ENCODE measurements at places on chromosomes 2 and 18.
A peak's percentile ranks its signal among the peaks of the same experiment; 100 is the strongest.

DNA sequence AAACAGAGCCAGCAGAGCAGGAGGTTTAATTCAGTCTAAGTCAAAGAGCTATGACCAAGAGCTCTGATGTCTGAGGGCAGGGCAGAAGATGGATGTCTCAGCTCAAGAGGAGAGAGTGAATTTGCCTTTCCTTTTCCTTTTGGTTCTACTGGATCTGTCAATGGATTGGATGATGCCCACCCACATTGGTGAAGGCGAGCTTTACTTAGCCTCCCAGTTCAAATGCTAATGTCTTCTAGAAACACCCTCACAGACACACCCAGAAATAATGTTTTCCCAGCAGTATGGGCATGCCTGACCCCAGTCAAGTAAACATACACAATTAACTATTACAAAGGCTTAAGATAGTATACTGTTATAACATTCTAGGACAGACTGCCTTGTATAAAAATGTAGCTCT lies 236.3 kb upstream of the NRXN1 start:
- no peak for DNase-seq

DNA sequence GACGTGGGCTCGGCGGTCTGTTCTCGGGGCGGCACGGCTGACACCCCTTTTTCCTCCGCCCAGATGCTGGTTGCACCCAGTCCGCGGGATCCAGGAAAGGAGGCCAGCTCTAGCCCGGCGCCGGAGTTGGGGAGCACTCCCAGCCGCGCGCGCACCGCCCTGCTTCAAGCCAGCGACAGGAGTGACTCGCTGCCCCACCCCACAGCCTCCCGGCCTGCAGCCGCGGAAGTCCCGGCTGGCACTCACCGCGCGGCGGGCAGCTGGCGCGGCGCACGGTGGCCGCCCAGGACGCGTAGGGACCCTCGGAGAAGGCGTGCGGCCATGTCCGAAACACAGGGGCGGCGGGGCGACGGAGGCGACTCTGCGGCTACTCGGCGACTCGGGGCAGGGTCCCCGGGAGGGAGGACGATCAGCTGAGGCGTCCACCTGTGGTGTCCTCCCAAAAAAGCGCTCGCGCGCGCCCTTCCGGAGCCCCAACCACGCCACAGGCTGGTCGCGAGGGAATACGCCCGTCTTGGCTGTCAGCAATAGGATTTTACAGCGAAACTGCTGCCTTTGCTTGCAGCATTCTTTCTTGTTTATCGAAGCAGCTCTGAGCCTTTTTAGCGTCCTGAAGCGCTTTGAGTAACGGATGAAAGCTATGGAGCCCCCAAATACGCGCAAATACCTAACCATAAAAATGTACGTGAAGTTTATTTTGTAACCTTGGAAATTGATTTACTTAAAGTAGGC lies at the start of gene ACADL:
TSS of gene ACADL (minus strand) at position 507 of the 732 bp plus-strand sequence. CDS start at position 323, 184 bp downstream.
- DNase-seq, result no peak

DNA sequence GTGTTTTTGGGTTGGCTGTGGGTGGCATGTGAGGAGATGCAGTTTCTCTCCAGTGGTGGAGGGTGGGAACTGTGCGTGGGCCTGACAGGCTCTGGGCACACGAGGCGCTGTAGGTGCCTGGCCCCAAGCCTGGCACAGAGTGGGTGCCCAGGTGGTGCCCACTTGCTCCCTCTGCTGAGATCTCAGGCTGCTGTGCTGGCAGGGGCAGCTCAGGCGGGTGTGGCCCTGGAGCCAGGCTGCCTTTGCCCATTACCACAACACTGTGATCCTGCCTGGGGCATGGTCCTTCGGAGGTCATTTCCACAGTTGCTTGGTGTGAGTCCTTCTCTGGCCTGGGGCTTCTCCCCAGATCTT lies 20.4 kb downstream of the TSHZ1 start:
- no peak for DNase-seq

GRCh38 chr2:219496825-219497494 lies 1.7 kb upstream of the GMPPA start:
- no peak for DNase-seq

GRCh38 chr18:32072321-32072720 lies 19.4 kb upstream of the RNF138 start:
- no peak for DNase-seq

DNA sequence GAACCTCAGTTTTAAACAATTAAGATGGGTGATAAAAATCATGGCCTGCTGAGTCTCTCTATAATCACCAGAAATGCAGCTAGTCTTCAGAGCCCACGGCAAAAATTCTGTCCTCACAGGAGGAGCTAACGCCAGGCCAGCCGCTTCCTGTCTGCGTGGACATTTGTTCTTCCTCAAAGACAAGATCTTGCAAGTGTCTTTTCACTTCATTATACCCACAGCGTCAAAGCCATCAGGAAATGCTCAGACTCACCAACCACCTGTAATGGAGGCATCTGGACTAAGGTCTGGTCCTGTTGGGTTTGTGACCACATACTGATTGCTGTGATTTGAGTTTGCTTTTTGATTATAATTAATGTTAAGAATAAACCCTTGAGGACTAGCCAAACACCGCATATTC lies 473.8 kb upstream of the MC4R start:
- DNase-seq, result no peak

DNA sequence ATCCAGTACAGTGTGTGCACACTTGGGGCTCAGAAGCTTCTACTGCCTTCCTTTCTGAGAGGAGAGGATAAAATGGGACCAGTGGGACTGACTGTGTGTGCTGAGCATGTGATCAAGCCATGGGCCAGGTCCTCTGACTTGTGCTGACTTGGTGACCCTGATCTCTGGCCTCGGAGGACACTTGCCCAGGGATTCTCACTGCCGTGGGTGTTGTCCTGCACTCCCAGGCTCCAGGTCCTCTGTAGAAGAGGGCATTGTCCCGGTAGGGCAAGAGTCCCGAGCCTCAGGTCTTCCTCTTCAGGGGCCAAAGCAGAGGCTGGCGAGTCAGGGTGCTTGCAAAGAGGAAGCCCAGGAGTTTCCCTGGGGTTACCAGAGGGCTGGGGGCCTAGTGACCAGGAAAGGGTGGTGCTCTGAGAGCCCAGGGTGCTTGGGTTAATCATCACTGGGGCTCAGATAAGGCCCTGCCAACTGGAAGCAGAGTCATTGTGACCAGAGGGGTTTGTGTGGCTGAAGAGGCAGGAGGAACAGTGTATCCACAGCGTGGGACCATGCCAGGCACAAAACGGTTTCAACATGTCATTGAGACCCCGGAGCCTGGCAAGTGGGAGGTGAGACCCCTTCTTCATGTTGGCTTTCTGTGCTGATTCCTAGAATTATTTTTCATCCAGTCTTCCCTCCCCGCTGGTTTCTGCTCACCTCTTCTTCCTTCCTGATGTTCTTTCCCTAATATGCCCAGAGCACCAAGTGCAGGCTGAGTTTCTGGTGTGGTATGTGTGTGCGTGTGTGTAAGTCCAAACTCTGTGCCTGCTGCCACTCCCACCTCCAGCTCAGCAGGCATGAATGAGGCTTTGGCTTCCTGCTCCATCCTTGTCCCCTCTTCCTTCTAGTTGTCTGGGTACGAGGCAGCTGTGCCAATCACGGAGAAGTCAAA lies at the start of gene GCKR:
TSS of gene GCKR (plus strand) at position 483 of the 931 bp plus-strand sequence. CDS start at position 549, 66 bp downstream.
- no peak for DNase-seq

- no peak for DNase-seq
These were observed 374.2 kb downstream of the TDRD15 start for GRCh38 chr2:21498016-21498415.

DNA sequence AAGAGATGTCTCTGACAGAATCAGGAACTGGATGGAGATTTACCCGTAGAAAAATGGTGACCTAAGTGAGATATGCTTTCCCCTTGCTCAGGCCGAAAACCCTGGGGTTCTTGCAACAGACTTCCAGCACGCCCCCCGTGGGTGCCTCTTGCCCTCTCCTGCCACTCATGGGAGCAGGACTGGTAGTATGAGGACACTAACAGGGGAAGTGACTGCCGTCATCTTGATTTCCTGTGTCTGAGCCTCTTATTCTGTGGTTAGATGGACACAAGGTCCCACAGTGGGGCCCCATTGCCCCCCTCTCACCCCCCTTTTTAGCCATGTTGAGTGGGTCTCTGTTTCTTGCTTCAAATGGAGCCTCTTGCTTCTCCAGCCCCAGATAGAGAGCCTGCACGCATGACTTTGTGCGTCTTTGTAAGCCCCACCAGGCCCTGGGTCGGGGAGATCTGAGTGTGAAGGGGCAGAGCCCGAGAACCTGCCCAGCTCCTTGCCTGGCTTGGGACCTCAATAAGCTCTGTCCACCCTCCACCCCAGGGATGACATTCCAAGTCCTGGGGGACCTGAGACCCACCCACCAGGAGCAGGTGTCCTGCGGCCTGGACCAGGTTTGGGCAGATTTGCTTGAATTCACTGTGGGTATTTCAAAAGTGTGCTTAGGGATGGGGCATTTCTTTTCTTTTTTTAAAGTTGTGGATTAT lies 12.6 kb downstream of the GNLY start:
- no peak for DNase-seq

DNA sequence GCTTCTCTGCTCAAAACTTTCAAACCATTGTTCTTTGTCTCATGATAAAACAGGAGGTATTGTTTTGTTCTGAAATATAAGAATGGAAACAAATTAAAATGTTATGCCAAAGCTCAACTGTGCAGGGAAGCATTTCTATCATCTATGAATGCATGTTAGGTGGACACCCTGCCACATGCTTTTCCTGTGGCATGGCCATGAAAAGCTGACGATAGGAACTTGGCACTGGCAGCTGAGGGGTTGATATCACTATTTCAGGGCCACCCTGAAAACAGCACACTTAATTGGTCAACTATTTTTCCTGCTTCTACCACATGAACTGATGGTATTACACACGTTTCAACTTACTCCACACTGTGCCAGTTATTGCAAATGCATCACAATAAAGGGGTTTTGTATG lies 157.3 kb downstream of the MREG start:
- no peak for DNase-seq

- DNase-seq, result peak; percentile 48
These were observed 28.6 kb upstream of the NEMP2 start for GRCh38 chr2:190563109-190563508.

GRCh38 chr2:190365499-190366204 lies 22.3 kb downstream of the INPP1 start:
- DNase-seq, result no peak

DNA sequence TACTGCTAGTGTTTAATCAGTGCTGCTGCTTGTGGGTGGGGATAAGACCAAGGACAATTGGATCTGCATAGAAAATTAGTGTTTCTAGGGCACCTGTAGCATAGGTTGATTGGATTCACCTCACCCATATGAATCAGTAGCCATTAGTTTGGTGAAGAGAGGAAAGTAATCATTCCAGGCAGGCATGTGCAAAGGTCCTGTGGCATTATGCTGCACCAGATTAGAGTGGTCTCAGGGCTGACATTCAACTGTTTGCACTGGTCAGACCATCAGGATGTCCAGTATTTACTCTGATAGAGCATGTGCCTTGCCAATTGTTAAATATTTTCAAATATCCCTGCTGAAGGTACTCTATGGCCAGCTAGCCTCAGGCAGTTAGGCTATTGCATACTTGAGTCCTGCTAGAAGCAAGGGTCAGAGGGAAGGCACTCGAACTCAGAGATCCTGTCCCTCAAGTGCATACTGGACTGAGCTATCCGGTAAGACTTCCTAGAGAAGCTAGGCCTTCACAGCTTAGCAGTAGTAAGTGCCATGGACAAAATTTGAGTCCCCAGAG lies 64.7 kb downstream of the SKA1 start:
- no peak for DNase-seq

DNA sequence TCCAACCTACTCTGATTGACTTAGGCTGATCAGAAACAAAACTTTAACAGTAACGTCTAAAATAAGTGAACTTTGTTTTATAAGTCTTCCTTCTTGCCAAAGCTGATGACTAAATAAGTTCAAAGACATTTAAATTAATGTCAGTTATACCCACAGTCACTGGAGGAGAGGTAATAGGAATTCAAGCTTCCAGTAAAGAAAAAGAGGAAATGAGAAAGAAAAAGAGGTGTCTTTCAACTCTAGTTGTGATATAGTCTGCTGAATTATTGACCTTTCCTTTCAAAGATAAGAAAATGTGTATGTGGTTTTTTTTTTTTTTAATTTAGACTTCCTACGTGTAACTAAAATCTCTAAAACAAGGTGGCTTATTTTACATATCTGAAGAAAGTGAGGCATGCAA lies 191.5 kb downstream of the SLC8A1 start:
- DNase-seq, result no peak

GRCh38 chr2:107020392-107020791 lies 134.4 kb upstream of the ST6GAL2 start:
- no peak for DNase-seq

DNA sequence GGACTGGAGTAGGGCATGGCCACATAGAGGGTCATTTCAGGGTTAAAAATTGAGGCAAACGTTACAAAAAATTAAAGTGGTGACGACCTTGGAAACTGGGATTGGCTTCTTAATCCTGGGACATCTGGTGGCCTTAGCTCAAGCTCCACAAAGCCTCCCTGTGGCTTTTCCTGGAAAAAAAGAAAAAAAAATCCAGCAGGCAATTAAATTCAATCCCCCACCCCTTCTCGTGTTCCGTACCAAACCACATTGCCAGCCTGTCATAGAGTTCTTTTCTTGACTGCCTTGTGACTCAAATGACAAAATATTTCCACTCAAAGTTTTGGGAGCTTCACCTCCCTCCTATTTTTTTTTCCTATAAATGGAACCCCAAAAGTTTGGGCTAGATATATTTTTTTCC lies 195.6 kb downstream of the HRH4 start:
- DNase-seq, result no peak

GRCh38 chr2:224278531-224278930 lies 123.4 kb downstream of the FAM124B start:
- no peak for DNase-seq

DNA sequence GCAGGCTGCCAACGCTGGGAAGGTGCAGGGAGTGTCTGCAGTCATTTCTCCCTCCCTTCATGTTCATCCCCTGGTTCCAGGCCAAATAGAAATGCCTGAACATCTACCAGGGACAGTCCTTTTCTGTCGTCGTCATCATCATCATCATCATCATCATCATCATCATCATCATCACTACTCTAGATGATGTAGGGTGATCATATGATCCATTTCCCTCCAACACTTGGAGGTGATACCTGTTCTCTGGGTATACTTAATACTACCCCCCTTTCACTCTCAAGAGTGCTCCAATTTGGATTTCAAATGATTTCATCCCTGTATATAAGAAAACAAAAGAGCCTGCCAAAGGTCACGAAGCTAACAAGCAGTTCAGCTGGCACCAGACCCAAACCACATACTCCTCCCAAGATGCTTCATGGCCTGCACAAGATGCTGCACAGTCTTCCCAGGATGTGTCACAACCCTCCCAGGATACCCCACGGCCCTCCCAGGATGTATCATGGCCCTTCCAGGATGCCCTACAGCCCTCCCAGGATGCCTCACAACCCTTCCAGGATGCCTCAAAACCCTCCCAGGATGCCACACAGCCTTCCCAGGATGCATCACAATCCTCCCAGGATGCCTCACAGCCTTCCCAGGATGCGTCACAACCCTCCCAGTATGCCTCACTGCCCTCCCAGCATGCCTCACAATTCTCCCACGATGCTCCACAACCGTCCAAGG lies 257.9 kb downstream of the DYSF start:
- DNase-seq, result no peak

GRCh38 chr18:71221405-71221804 lies 932.6 kb downstream of the SOCS6 start:
- no peak for DNase-seq
